Activated CD4-positive, alpha-beta T cell treated with anti-CD3 and anti-CD28 coated beads, Interleukin-2, amount 10 ng/mL, durations not matched to agents 7 days and 5 days (primary cell): ENCODE measurements at places on chromosomes 12 and 14. TPM values are rescaled to one million over a fixed set of nuclear protein-coding genes. Genes with fewer than 3 reads are reported as not detected.

The MUCL1 gene
- total RNA-seq: not detected

DNA sequence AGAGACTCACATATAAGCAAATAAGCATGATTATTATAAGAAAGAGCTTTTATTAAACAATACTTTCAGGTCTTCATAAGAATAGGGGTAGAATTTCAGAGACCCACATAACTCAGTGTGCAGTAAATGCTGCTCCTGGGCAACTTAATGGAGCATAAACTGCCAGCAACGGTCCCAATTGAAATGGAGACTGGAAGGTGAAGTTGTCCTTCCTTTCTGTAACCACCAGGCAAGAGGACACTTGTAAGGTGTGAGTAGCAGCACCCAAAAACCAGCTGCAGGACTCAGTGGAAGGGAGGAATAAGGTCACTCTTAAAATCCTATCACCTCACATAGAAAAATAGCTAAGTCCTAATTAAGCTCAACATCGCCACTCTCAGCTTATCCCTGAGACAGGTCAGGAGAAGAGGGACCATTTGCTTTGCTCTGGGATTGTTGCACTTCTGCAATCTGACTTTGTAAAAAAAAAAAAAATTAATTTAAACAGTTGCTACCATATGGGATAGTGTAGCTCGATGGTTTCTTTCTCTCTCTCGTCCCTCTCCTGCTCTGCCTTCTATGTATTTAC lies 22.7 kb upstream of the LTA4H start:
- no peak for DNase-seq

- peak; percentile 37 for DNase-seq
These were observed 129.7 kb upstream of the CCND2 start for GRCh38 chr12:4143896-4144295.

DNA sequence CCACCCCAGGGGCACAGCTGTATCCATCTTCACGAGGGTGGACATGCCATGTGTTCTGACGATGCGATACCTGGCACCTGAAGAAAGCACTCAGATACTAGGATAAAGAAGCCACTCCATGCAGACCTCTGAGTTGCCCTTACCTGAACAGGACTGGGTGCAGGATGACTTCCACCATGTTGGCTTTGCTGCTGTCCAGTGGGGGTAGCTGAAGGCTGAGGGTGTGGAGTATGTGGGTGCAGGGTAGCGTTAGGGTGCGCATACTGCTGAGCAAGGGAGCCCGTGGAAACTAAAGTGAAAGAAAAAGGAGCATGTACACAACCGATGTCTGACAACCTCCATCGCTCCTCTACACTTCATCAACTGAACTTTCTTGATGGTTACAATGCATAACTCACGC lies 51.3 kb downstream of the SH2B3 start:
- DNase-seq: no peak

DNA sequence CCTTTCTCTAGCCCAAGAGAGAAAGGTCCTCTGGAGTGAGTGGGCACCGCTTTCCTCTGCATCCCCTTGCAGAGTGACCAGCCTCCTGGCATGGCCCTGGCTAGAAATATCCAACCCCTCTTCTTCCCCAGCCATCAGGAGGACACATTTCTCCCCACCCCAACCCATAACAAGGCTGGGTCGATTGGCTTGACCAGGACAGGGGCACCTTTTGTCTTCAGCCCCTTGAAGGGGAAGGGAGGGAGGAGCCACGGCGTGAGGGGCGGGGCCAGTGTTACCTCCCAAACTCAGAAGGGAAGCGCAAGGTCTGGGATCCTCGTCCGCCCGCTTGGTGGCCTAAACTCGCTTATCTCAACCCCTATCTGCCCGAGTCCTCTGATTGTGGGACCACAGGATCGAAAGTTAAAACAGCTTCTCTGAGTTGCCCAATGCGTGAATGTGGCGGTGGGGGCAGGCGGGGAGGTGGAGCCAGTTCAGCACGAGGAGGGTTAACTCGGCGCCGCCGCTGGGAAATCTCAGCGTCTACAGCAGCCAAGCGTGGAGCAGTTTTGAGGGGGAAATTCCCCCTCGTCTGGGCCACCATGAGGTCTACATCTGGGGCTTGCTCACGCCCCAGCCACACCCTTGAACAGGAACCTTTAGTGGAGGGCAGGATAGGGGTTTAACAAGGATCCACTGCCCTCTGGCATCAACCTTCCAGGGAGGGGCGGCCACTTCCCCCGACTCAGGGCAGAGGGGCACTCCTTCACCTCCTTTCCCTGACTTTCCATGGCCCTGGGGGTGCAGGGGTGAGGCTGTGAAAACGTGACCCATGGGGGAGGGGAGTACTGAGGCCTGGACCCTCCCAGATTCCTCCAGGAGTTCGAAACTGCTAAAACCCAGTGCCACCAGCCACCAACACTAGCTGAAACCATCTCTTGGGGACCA lies 795 bp downstream of the STAT6 start:
- peak; percentile 73 for DNase-seq

- no peak for DNase-seq
These were observed 376.8 kb downstream of the RGS6 start for GRCh38 chr14:72308967-72309485.

GRCh38 chr12:107320929-107321631 lies 227.7 kb upstream of the CRY1 start:
- DNase-seq: peak; percentile 88

DNA sequence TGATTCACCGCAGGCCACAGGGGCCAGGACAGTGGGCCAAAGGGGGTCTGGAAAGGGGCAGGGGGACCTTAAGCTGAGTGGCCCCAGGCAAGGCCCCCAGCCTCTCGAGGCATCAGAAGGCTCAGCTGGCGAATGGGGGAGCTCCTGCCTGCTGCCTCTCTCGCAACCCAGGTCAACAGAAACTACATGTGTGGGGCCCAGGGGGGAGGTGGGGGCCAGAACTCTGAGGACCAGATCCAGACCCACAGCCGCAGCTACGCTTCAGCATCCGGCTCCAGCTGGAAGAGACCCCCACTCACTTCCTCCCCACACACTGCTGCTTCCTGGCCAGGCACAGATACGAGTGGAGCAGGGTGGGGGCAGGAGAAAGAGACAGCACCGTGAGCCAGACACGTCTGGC lies 46.5 kb downstream of the NCOR2 start:
- no peak for DNase-seq
